Right ventricle myocardium superior (tissue), 1 donor: ENCODE measurements at places on chromosomes 11 and 22. TPM values are rescaled to one million over a fixed set of nuclear protein-coding genes. Genes with fewer than 3 reads are reported as not detected.

DNA sequence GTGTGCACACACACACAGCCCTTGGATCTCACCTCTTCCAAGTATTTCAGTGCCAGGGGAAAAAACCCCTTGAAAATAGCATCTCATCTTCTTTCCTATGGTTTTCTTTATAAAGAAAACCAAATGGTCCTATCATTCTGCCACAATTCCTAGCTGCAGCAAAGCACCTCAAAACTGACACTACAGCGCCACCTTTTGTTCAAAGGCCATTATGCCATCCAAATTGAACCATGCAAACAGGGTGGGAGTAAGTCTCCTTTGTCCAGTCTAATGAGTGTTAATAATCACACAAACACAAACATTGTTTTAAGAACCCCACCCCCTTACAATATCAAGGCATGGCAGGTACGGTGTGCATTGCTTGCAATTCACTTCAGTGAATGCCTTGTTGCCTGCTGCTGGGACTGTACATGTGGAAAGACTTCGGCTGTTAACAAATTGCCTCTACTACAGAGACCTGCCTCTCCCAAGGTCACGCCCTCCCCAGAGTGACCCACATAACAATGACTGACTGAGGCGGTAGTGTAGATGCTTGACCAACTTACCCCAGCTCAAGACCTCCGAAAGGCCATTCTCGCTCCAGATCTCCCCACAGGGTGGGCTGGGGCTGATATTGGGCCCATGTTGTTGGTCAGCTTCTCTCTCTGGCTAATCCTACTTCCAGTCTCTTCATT lies 31.7 kb downstream of the FAM181B start:
- no peak for DNase-seq

DNA sequence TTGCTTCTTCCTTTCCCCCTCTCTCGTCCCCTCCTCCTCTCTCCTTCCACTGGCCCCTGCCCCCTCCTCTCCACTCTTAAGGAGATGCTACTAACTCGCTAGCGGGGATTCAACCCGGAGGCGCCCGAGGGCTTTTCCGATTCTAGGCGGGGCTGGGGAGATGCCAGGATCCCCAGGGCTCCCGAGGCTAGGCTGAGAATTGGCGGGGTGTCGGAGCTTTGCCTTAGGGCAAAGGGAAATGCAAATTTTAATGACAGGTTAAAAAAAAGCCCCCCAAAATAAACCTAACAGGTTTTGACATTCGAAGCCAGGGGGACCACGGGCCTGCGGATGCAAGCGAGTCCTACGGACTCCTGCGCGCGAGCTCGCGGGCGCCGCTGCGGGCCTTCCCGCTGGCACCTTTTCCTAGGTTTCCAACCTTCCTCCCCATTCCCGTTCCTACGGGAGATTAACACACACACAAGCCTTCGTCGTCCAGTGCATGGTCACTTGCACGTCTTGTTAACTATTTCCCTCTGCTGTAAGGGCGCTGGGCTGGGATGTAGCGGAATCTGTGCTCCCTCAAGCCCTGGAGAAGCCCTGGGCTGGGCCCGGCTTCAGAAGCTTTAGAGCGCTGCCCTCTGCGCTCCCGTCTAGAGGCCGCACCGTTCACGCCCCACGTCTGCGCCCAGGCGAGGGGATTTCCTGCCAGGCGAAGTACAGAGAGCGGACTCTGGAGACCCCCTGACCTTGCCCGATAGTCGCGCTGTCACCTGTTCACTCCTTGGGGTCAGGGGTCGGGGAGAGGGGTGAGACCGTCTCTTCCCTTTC lies 729 bp upstream of the ALX4 start:
- DNase-seq: no peak

- DNase-seq: peak; percentile 10
Observed at GRCh38 chr11:2818021-2818420, 67.6 kb downstream of the CDKN1C start.

The SCT gene
- total RNA-seq: not detected

- DNase-seq: no peak
Observed at GRCh38 chr11:5368502-5369043, 15.0 kb upstream of the OR51M1 start.

DNA sequence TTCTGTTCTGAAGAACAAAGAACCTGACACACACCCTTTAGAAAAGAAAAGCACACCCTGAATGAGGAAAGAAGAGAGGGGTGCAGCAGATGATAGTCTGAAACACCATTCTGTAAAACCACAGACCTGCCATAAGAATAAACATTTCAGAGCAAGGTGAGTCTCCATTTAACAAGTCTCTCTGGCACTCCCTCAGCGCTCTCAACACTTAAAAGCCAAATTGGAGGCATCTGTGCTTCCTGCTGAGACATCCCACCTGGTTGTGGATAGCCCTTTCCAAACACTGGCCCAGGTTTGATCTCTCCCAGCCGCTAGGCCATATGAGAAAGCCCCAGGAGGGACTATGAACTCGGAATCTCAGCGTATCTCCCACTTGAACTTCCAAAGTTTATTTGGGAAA lies 36.3 kb downstream of the ETS1 start:
- DNase-seq: no peak

GRCh38 chr11:125062931-125063428 lies at the start of gene SLC37A2:
TSS of gene SLC37A2 (plus strand) at chr11:125063305. CDS start at chr11:125063368, 63 bp downstream.
- DNase-seq: peak; percentile 83

The GRIK4 gene
- total RNA-seq: 0.11 TPM

- DNase-seq: no peak
Observed at GRCh38 chr11:47272706-47273105, 2.8 kb downstream of the MADD start.

The SPDYC gene
- not detected for total RNA-seq

DNA sequence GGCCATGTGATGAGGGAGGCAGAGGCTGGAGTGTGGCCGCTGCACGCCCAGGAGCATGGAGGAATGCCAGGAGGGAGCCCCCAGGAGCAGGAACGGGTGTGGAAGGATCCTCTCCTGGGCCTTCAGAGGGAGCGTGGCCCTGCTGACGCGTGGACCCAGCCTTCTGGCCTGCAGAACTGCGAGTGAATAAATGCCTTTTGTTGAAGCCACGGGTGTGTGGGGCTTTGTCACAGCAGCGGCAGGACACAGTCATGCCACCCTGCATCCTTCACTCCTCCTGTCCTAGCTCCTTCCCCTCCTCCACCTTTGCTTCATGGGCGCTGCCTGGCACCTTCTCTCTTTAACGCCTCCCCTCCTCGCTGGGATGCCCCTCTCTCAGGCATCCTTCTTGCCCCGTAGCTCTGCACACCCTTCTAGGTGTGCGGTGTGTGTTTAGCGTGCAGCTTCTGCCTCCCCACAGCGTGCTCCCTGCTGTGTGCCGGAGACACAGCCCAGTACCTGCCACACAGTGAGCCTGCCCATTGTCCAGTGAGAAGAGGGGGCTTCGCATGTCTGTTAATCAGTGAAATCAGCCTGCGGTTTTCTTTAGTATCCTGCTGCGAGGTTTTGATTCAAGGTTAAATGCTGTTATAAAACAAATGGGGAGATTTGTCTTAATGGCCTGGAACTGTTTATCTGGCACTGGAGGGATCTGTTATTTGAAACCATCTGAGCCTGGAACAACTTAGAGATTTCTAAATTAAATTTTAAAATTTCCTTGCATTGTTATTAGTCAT lies 459.6 kb downstream of the TBC1D22A start:
- no peak for DNase-seq

The TMEM151A gene
- not detected for total RNA-seq

GRCh38 chr11:73156114-73156513 lies 14.0 kb upstream of the FCHSD2 start:
- DNase-seq: no peak

The MN1 gene
- total RNA-seq: 6.3 TPM

The OR52E8 gene
- not detected for total RNA-seq
